ENCODE measurements at places on chromosomes 16 and 17. TPM values are rescaled to one million over a fixed set of nuclear protein-coding genes. Genes with fewer than 3 reads are reported as not detected.

Gene SOST
- not detected for total RNA-seq

Gene BAIAP2
- 7.4 TPM for total RNA-seq

Gene CA7
- total RNA-seq, result not detected

Gene CES3
- total RNA-seq, result 4.8 TPM

DNA sequence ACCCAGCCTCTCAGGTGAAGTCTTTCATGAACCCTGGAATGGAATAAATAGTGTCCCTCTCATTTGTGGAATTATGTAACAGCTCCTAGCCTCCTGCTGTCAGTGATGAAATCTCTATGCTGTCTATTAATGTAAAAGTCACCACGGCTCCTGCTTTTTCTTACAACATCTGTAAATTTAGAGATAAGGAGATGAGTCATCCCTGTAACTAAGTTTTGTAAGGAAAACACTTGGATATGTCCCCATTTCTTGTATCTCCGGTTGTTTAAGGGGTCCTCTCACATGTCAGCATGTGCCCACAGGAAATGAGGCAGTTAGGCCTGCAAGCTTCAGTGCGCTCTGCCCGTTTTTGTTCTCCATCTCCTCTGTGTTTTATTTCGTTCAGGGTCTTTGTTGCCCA is 2.8 kb upstream of the NAT9 start:
- no peaks in the 10 kb centered on the region for H3K27me3 ChIP-seq
- no peak for DNase-seq
- peaks cover 50% of the 10 kb centered on the region for H3K4me1 ChIP-seq
- peak overlapping the region; percentile 28 for H3K4me3 ChIP-seq
- peak overlapping the region; percentile 95 for H3K27ac ChIP-seq
- peaks cover 5% of the 10 kb centered on the region for H3K36me3 ChIP-seq

DNA sequence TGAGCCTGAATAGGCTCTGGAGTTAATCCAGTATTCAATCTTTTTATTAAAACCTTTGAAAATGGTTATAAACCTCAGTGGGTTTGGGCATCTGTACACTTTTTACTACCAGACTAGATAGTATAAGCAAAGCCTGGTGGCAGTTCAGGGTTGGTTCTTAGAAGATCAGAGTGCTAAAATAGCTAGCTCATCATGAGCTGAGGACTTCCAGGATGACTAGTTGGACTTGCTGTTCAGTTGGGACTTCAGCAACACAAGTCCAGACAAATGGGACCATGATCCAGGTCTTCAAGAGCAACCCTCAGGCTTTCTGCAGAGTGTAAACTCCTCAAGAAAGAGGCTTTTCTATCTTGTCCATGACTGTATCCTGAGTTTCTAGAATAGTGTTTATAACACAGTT is 1.2 kb upstream of the ZNF19 start:
- no peak for DNase-seq
- peaks cover 2% of the 10 kb centered on the region for H3K27me3 ChIP-seq
- no peak overlapping the region for H3K27ac ChIP-seq
- no peaks in the 10 kb centered on the region for H3K4me1 ChIP-seq
- H3K4me3 ChIP-seq, result no peak overlapping the region

- H3K27me3 ChIP-seq, result no peaks in the 10 kb centered on the region
- H3K4me1 ChIP-seq, result no peaks in the 10 kb centered on the region
- no peak overlapping the region for H3K4me3 ChIP-seq
- H3K27ac ChIP-seq, result no peak overlapping the region
- no peaks in the 10 kb centered on the region for H3K36me3 ChIP-seq
Measured at GRCh38 chr17:70521821-70522256, 352.5 kb downstream of the KCNJ2 start.

DNA sequence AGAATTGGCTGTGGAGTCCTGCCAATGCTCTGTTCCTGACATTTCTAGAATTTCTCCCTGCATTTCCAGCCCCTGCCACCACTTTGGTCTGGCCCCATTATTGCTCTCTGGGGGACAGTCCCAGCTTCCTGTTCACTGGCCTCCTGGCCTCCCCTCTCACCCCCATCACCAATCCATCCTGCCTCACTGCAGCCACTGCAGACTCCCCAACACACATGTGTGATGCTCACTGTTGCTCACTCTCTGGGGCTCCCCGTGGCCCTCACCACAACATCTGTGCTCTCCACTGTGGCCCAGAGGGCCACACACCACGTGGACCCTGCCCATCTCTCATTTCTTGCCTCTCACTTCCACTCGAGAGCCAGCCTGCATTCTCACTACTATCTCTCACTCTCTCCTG is 64.6 kb downstream of the SREBF1 start:
- DNase-seq, result no peak
- H3K27ac ChIP-seq, result peak overlapping the region; percentile 3
- no peaks in the 10 kb centered on the region for H3K27me3 ChIP-seq
- no peaks in the 10 kb centered on the region for H3K36me3 ChIP-seq
- peaks cover 12% of the 10 kb centered on the region for H3K4me1 ChIP-seq

- peaks cover 11% of the 10 kb centered on the region for H3K36me3 ChIP-seq
- no peak overlapping the region for H3K4me3 ChIP-seq
- H3K4me1 ChIP-seq, result no peaks in the 10 kb centered on the region
- no peaks in the 10 kb centered on the region for H3K27me3 ChIP-seq
Measured at GRCh38 chr16:53159781-53160436, 105.1 kb downstream of the CHD9 start.

- peaks cover 24% of the 10 kb centered on the region for H3K4me1 ChIP-seq
- no peak for DNase-seq
- peak overlapping the region; percentile 96 for H3K4me3 ChIP-seq
Measured at GRCh38 chr17:42155614-42156045, 841 bp upstream of the RAB5C start.

DNA sequence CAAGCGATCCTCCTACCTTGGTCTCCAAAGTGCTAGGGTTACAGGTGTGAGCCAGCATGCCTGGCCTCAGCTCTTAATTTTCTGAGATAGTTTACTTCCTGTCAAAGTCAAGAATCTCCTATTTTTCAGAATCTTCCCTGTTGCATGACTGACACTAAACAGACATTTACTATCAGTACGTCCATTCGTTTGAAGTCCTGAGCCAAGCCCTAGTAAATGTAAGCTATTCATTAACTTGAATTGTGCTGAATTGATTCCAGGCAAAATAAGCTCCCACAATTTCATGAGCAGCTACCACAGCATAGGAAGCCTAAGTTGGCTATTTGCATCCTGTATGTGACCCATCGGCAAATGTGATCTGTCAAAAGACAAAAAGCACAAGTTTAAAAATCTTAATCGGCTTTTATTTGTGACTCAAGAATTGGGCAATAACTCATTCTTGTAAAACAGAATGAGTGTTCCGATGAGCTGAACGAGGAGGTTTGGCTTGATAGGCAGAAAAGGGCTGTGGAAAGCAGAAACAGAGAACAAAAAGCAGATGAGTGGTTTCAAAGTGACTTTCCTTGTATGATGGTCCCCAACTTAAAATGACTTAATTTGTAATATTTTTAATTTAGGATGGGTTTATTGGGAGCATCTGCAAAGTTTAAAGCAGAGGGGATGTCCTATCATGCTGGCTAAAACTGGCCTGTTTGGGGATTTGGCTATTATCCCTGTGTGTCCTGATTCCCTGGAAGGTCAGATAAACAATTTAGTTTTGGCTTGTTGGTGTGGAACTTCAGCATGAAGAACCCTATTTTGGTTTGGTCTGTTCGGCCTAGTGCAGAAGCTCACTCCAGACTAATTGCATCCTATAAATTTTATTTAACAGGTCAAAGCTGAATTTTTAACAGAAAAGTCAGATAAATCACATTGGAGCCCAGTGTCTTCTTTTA is 14.2 kb downstream of the RNF112 start:
- H3K4me1 ChIP-seq, result no peaks in the 10 kb centered on the region
- H3K27me3 ChIP-seq, result peaks cover 13% of the 10 kb centered on the region
- no peak overlapping the region for H3K27ac ChIP-seq
- peaks cover 1% of the 10 kb centered on the region for H3K36me3 ChIP-seq

DNA sequence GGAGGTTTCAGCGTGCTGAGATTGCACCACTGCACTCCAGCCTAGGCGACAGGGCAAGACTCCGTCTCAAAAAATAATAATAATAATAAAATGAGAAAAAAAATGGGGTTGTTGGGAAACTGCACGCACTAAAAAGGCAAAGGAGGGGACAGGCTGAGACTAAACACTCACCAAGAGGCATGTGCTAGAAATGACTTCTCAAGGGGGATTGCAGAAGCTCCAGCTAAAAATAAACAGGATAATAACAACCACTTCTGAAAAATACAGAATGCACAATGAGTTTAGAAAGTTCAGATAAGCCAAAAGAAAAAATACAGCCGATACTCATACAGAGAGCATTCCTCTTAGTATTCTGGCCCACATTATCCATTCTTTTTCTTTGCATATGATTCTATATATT is 15.1 kb upstream of the TIMP2 start:
- no peak overlapping the region for H3K4me3 ChIP-seq
- H3K27me3 ChIP-seq, result peaks cover 1% of the 10 kb centered on the region
- no peak for DNase-seq
- H3K36me3 ChIP-seq, result no peaks in the 10 kb centered on the region
- no peak overlapping the region for H3K27ac ChIP-seq

- H3K27me3 ChIP-seq, result peaks cover 7% of the 10 kb centered on the region
- H3K36me3 ChIP-seq, result no peaks in the 10 kb centered on the region
- no peak overlapping the region for H3K4me3 ChIP-seq
- no peak overlapping the region for H3K27ac ChIP-seq
- H3K4me1 ChIP-seq, result no peaks in the 10 kb centered on the region
Measured at GRCh38 chr17:79691931-79692330, 38.8 kb upstream of the ENPP7 start.

- H3K36me3 ChIP-seq, result peaks cover 1% of the 10 kb centered on the region
- no peak overlapping the region for H3K27ac ChIP-seq
- no peaks in the 10 kb centered on the region for H3K27me3 ChIP-seq
- peaks cover 25% of the 10 kb centered on the region for H3K4me1 ChIP-seq
Measured at GRCh38 chr17:18033442-18034099, 5.4 kb downstream of the ATPAF2 start.

GRCh38 chr17:37322826-37323561 is 52.8 kb upstream of the C17orf78 start:
- peaks cover 10% of the 10 kb centered on the region for H3K36me3 ChIP-seq
- H3K4me3 ChIP-seq, result no peak overlapping the region
- peaks cover 1% of the 10 kb centered on the region for H3K4me1 ChIP-seq
- H3K27me3 ChIP-seq, result no peaks in the 10 kb centered on the region
- DNase-seq, result no peak
- H3K27ac ChIP-seq, result no peak overlapping the region

All from activated naive CD8-positive, alpha-beta T cell treated with anti-CD3 and anti-CD28 coated beads, Interleukin-2, amount 10 ng/mL, durations not matched to agents 7 days and 5 days (primary cell).